ENCODE measurements at places on chromosomes 12 and 14.

GRCh38 chr12:116654226-116654743, 83.6 kb downstream of the SPRING1 start:
- DNase-seq: no peak

DNA sequence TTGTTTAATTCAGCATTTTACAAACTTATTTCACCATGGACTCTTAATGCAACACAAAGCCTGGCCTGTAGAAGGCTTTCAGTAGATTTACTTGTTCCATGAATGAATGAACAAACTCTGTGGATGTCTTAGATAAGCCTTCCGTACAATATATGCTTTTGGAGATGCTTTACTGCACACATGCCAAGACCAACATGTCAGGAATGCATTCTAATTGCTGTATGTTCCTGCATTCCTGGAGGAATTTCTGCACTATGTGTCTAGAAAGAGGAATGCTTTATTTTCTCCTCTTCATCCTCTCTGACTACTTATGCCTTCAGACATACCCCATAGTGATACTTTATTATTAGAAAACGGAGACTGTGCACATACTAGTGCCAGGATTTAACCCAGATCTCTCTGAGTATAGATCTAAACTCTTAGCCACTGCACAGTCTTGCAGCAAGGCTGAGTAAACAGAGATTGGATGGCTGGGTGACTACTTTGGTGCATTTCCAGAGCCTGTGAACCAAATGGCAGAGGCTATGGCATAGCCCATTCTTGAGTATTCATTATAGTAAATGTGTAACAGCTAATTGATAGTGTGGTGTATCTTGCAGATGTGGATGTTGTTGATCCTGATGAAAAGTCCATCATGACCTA, 108.2 kb downstream of the SYNE2 start:
- DNase-seq: no peak

- no peak for DNase-seq
Observed at GRCh38 chr12:132488127-132489077, 1.5 kb upstream of the FBRSL1 start.

- DNase-seq: no peak
Observed at GRCh38 chr12:19959353-19959752, 409.0 kb upstream of the PDE3A start.

DNA sequence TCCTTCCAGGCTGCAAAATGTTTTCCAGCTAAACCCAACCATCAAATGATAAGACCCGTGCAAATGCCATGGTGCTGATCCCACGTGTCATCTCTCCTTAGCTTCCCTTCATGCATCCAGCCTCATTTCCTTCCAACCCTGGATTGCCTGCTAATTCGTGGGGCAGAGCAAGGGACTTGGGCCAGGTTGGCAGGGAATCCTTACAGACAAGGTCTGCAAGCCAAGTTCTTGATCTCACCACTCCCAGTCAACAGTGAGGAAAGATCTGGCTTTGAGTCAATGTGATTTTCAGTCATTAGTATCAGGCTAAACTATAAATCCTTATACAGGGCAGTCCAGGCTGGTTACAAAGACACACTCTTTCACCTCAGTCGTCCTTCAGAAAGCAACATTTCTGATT, 150.9 kb downstream of the ANO2 start:
- DNase-seq: no peak

DNA sequence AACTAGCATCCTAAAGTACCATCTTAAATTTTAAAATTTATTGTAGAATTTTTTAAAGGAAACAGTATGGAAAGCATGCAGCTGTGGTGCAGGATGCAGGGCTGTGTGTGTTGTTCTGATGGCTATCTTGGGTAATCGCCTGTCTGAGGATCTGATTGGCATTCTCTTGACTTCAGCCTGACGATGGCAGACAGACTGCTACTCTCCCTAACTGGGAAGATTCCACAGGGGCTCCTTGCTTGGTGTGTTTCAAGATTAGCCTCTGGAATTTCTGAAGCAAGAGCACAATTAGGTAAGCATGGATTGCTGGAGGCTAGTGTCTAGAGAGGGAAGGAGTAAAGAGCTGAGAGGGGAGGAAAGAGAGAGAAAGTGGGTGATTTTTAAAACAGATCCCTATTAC, 696.8 kb upstream of the LRFN5 start:
- no peak for DNase-seq

DNA sequence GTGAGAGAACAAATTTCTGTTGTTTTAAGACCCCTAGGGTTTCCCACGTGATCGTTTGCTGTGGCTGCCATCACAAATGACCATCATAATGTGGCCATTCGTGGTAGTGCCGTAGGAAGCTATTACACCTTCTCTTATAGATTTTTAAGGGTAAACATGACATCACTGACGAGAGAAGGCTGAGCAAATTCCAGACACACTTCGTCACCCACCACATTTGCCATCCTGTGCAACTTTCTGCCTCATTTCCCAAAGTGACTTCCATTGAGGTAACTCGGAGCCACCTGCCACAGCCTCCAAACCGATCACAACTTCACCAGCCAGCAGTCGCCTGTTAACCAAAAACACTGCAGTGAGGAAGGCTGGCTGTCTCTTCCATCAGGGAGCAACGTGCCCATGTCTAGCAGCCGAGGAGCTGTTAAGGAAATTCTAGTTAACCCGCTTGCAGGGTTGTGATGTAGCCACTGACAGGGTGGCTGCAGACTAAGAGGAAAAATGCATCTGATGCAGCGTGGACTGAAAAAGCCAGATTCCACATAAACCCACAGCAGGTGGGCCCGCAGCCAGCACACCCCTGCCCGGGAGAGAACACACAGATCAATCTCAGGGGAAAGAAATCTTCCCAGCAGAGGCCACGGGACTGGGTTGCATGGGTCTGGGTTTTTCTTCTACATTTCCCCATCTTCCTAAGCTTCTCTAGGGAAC, 44.6 kb downstream of the CCDC85C start:
- no peak for DNase-seq
